Activated CD4-positive, alpha-beta T cell treated with anti-CD3 and anti-CD28 coated beads, Interleukin-2, amount 10 ng/mL, durations not matched to agents 7 days and 5 days (primary cell): ENCODE measurements at places on chromosomes 5 and 9. TPM values are rescaled to one million over a fixed set of nuclear protein-coding genes. Genes with fewer than 3 reads are reported as not detected.

GRCh38 chr9:18754537-18754936, 278.5 kb downstream of the SAXO1 start:
- H3K27me3 ChIP-seq: no peaks in the 10 kb centered on the region
- H3K27ac ChIP-seq: no peak overlapping the region
- no peaks in the 10 kb centered on the region for H3K36me3 ChIP-seq
- no peak for DNase-seq
- H3K4me3 ChIP-seq: no peak overlapping the region
- no peaks in the 10 kb centered on the region for H3K4me1 ChIP-seq

DNA sequence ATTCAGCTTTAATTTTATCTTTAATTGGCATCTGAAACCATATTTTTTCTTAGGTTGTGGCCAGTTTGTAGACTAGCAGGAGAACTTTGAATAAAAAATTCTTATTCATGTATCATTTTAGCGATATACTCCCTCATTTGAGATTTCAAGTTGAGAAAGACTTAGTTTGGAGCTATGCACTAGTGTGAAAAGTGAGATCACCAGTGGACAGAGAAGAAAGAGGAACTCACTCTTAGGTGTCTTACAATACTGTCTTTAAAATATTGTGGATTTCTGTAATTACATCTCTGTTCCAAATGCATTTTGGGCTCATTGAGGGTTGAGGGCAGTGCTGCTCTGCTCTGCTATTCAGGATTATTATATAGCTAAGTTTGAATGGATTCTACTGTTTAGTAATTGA, 54.7 kb downstream of the NAA35 start:
- peaks cover 40% of the 10 kb centered on the region for H3K36me3 ChIP-seq
- no peaks in the 10 kb centered on the region for H3K4me1 ChIP-seq
- H3K27me3 ChIP-seq: no peaks in the 10 kb centered on the region

The TRPM6 gene
- not detected for total RNA-seq

DNA sequence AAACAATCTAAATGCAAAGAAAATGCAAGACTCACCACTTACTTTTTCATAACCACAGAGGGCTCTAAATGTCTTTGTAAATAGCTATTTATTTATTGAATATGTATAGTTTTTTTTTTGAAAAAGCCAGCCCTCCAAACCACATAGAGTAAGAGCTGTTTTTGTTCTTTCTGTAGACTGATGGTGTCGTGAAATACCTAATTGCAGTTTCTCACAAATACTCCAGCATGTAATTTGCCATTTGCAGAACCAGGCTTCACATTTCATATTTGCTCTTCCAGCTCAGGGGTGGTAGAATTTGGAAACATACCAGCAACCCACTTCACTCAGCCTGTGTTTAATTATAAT, 159.8 kb downstream of the TMC1 start:
- no peak overlapping the region for H3K4me3 ChIP-seq
- no peak for DNase-seq
- no peaks in the 10 kb centered on the region for H3K4me1 ChIP-seq
- no peaks in the 10 kb centered on the region for H3K36me3 ChIP-seq
- peaks cover 19% of the 10 kb centered on the region for H3K27me3 ChIP-seq

The LCN6 gene
- total RNA-seq: not detected

DNA sequence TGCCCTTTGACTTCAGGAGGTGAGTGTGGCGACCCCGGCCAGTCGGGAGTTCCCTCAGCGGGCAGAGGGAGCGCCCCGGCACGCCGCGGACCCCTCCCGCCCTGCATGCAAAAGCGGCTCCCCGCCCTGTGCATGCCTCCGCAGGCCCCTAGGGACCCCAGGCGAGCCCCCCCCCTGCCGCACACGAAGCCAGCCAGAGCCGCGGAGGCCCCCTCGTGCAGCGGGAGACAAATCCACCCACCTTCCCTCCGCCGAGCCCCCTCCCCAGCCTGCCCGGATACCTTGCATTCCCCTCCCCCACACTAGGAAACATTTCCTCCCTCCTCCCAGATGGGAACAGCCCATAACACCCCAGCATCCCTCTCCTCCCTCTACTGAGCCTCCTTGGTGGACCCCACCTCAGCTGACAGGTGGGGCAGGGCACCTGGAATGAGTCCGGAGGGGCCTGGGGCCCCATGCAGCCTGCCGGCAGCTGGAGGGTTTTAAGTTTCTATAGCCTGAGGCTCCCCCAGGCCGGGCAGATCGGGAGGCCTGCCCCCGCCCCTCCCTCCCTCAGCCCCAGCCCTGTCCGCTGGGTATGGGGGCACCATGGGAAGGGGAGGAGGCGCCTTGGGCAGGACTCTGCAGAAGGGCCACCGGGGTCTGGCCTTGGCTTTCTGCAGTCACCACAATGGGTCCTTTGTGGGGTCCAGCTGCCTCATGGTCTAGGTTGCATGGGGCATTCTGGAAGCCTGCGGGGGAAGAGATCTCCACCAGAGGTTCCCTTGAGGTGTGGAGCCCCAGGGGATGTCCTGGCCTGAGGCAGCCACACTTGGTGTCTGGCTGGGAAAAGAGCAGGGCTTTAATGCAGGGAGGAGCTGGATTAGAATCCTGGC, 601 bp downstream of the ERGIC1 start:
- H3K36me3 ChIP-seq: peaks cover 11% of the 10 kb centered on the region
- H3K4me1 ChIP-seq: peaks cover 38% of the 10 kb centered on the region
- no peaks in the 10 kb centered on the region for H3K27me3 ChIP-seq
- H3K4me3 ChIP-seq: peak overlapping the region; percentile 83
- H3K27ac ChIP-seq: peak overlapping the region; percentile 86

GRCh38 chr9:77793849-77794248, 145.7 kb upstream of the GNA14 start:
- no peak overlapping the region for H3K4me3 ChIP-seq
- no peak for DNase-seq
- H3K36me3 ChIP-seq: peaks cover 6% of the 10 kb centered on the region
- H3K27me3 ChIP-seq: no peaks in the 10 kb centered on the region

DNA sequence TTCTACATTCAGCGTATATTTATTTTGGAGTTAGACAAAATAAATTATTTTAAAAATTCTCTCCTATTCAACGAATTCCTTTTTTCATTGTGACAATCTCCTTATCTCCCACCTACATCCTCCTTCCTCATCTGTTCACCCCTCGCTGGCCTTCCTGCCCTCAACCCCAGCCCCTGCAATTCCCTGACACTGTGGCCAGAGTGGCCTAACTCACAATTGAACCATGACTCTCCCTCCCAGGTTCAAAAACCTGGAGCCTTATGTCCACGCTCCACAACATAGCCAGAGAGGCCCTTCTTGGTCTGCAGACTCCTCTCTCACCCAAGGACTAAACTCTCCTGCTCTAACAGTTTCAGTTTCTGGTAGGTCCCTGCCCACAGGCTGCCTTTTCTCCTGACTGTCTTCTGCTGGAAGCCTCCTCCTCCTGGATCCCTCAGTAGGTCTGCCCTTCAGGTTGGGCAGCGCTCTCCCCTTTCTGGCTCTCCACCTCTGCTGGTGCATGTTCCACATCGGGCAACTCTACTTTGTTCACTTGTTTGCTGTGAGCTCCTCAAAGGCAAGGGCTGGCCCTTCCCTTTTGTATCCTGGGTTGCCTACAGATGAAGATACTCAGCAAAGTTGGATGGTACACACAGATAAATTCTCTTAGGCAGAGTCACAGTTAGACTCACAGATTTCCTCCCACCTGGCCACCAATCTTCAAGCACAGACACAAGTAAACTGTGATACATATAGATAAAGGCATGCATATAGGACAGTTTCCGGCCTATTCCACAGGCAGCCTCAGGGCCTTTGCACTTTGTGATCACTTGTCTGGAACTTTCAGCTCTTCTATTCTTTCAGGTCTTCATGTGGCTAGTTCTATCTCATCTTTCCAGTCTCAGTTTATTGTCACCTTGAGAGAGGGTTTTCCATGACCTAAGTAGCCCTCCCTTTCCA, 19.8 kb upstream of the MYORG start:
- H3K27me3 ChIP-seq: peaks cover 15% of the 10 kb centered on the region
- H3K36me3 ChIP-seq: no peaks in the 10 kb centered on the region
- H3K4me1 ChIP-seq: no peaks in the 10 kb centered on the region

DNA sequence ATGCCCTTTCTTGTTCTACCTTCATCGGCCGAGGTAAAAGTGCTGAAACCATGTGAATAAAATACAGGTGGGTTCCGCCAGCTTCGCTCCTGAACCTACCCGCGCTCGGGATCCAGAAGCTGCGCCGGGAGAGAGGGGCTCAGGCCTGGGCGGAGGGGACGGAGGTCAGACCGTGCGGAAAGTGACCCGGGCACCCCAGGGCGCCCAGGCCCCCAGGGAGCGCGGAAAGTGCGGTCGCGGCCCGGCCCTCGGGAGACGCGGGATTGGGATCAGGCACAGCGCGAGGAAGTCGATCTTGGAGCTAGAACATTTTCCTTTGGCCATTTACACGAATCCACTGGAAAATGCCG, 329 bp downstream of the SYK start:
- H3K36me3 ChIP-seq: no peaks in the 10 kb centered on the region
- H3K4me1 ChIP-seq: peaks cover 4% of the 10 kb centered on the region
- H3K27me3 ChIP-seq: peaks cover 81% of the 10 kb centered on the region
- H3K27ac ChIP-seq: no peak overlapping the region

The PITX1 gene
- total RNA-seq: not detected

The IFNA21 gene
- not detected for total RNA-seq

GRCh38 chr5:15385553-15385952, 114.4 kb upstream of the FBXL7 start:
- H3K4me1 ChIP-seq: no peaks in the 10 kb centered on the region
- DNase-seq: no peak
- H3K4me3 ChIP-seq: no peak overlapping the region
- H3K36me3 ChIP-seq: no peaks in the 10 kb centered on the region
- H3K27ac ChIP-seq: no peak overlapping the region

The AP3S1 gene
- 74.0 TPM for total RNA-seq

GRCh38 chr9:120312031-120312430, 267.9 kb downstream of the CDK5RAP2 start:
- H3K27me3 ChIP-seq: peaks cover 6% of the 10 kb centered on the region
- DNase-seq: no peak
- H3K4me1 ChIP-seq: no peaks in the 10 kb centered on the region
- H3K4me3 ChIP-seq: no peak overlapping the region

GRCh38 chr5:2866662-2867372, 115.3 kb upstream of the IRX2 start:
- H3K27me3 ChIP-seq: no peaks in the 10 kb centered on the region
- no peak overlapping the region for H3K27ac ChIP-seq
- no peak overlapping the region for H3K4me3 ChIP-seq
- no peaks in the 10 kb centered on the region for H3K36me3 ChIP-seq
- no peaks in the 10 kb centered on the region for H3K4me1 ChIP-seq

DNA sequence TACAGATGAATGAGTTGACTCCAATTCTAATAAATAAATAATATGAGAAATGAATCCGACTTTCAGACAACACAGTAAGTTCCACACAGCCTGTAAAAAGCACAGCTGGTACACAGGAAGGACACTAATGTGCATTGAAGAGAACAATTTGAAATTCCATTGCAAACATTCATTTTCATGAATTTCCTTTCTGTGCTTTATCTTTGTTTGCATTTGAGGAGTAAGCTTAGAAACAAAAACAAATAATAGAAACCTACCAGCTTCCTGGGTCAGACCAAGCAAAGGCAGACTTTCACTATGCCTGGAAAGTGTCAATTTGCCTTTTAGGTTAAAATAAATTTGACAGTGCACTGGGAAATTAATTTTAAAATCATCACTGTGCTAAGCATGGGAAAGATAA, 143.8 kb upstream of the VLDLR start:
- no peaks in the 10 kb centered on the region for H3K36me3 ChIP-seq
- no peaks in the 10 kb centered on the region for H3K4me1 ChIP-seq
- no peak overlapping the region for H3K4me3 ChIP-seq
- DNase-seq: no peak

GRCh38 chr9:72986522-72987116, 33.8 kb upstream of the ALDH1A1 start:
- H3K36me3 ChIP-seq: no peaks in the 10 kb centered on the region
- no peaks in the 10 kb centered on the region for H3K4me1 ChIP-seq
- no peak for DNase-seq

- peak; percentile 46 for DNase-seq
- H3K27me3 ChIP-seq: no peaks in the 10 kb centered on the region
- H3K36me3 ChIP-seq: peaks cover 9% of the 10 kb centered on the region
- no peak overlapping the region for H3K4me3 ChIP-seq
Measured at GRCh38 chr5:157718519-157718918, 12.7 kb upstream of the THG1L start.

DNA sequence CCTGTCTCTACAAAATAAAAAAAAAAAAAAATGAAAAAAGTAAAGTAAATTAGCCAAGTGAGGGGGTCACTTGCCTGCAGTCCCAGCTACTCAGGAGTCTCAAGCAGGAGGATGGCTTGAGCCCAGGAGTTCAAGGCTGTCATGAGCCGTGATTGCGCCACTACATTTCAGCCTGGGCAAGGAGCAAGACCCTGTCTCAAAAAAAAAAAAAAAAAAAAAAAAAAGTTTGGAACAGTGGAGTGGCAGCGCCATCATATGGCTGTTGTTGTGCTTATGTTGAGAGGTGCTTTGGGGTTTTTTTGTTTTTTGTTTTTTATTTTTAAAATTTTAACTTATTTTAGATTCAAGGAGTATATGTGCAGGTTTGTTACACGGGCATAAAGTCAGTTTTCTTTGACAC, 3.6 kb downstream of the BRIX1 start:
- peaks cover 35% of the 10 kb centered on the region for H3K4me1 ChIP-seq
- H3K4me3 ChIP-seq: no peak overlapping the region
- H3K27ac ChIP-seq: no peak overlapping the region
- no peak for DNase-seq

- H3K27me3 ChIP-seq: no peaks in the 10 kb centered on the region
- no peaks in the 10 kb centered on the region for H3K36me3 ChIP-seq
- H3K27ac ChIP-seq: no peak overlapping the region
- no peaks in the 10 kb centered on the region for H3K4me1 ChIP-seq
- DNase-seq: no peak
- no peak overlapping the region for H3K4me3 ChIP-seq
Measured at GRCh38 chr5:16192311-16192710, 12.7 kb upstream of the MARCHF11 start.

GRCh38 chr5:150409638-150410523, 2.8 kb downstream of the CD74 start:
- H3K27ac ChIP-seq: peak overlapping the region; percentile 99
- peak overlapping the region; percentile 95 for H3K4me3 ChIP-seq
- H3K27me3 ChIP-seq: no peaks in the 10 kb centered on the region
- DNase-seq: peak; percentile 63
- H3K4me1 ChIP-seq: peaks cover 47% of the 10 kb centered on the region

The PCDHA11 gene
- not detected for total RNA-seq

The KIF4B gene
- not detected for total RNA-seq

The YTHDC2 gene
- total RNA-seq: 24.9 TPM

The ALDH7A1 gene
- total RNA-seq: 3.6 TPM

GRCh38 chr5:111229871-111230810, 6.0 kb downstream of the CAMK4 start:
- no peaks in the 10 kb centered on the region for H3K27me3 ChIP-seq
- peak overlapping the region; percentile 77 for H3K4me3 ChIP-seq
- peak; percentile 40 for DNase-seq
- peaks cover 71% of the 10 kb centered on the region for H3K4me1 ChIP-seq

The RANBP3L gene
- total RNA-seq: not detected

The PCDHGA5 gene
- 0.05 TPM for total RNA-seq

The C5orf58 gene
- total RNA-seq: not detected

DNA sequence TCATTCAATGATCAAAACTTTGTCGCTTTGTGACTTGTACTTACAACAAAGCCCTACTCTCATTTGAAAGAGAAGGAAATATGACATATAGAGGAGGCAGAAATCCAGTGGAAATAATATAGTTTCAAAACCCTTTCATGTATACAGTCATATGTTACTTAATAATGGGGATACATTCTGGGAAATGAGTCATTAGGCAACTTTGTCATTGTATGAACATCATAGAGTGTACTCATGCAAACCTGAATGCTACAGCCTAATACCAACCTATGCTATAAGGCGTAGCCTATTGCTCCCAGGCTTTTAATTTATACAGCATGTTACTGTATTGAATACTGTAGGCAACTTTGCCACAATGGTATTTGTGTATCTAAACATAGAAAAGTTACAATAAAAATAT, 69.0 kb upstream of the SMC2 start:
- H3K27me3 ChIP-seq: no peaks in the 10 kb centered on the region
- DNase-seq: no peak
- H3K27ac ChIP-seq: no peak overlapping the region
- no peak overlapping the region for H3K4me3 ChIP-seq
- H3K4me1 ChIP-seq: peaks cover 16% of the 10 kb centered on the region
